CD4-positive, alpha-beta T cell treated with Interleukin-1 beta for 1 hour (primary cell): ENCODE measurements at places on chromosomes 3 and 15.

GRCh38 chr3:13166243-13167063 lies 93.2 kb upstream of the IQSEC1 start:
- no peak for DNase-seq

DNA sequence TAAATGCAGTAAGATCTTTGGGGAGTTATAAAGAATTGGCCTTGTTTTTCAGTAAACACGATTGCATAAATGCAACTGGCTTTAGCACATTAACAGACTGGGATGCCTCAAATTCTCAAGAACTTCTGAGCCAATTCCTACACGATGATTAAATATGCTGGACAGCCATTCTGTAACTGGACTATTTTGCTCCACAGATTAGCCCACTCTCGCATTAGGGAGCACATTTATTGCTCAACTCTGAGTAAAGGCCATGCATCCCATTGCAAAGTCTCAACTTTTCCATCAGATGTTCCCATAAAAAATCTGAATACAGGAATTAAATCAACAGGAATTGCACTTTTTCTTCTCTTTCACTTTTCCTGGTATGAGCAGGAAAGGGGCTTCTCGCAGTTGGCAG lies 66.7 kb upstream of the PRICKLE2 start:
- no peak for DNase-seq

- no peak for DNase-seq
Observed at GRCh38 chr3:21484057-21484827, 266.8 kb downstream of the ZNF385D start.

DNA sequence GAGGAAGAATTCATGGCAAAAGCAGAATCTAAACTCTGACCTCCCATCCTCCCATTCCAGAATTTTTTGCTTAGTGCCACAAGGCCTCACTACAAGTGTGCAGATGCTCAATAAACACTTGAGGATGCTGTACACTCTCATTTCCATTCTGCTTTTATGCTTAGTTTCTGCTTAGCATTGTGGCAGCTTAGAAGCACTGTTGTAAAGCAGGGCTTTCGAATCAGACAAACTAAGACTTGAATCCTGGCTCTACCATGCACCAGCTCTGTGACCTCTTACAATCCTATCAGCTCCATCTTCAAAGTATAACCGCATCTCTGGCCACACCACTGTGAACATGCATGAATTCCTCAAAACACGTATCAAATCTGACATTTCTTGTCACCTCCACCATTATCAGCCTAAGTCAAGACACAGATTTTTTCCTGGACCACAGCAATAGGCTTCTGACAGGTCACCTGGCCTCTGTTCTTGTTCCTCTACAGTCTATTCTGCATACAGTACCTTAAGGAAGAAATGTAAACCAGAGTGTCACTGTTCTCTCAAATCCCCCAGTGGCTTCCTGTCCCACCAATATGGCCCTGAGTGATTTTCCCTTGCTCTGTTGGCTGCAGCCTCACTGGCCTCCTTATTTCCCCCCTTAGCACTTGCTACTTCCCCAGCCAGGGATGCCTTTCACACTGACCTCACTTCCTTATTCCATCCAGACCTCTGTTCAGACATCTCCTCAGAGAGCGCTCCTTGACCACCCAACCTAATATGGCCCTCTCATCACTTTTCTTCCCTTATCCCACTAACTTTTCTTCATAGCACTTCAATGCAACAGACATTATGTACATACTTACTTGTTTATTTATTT lies 8.1 kb upstream of the PHC3 start:
- DNase-seq: no peak

DNA sequence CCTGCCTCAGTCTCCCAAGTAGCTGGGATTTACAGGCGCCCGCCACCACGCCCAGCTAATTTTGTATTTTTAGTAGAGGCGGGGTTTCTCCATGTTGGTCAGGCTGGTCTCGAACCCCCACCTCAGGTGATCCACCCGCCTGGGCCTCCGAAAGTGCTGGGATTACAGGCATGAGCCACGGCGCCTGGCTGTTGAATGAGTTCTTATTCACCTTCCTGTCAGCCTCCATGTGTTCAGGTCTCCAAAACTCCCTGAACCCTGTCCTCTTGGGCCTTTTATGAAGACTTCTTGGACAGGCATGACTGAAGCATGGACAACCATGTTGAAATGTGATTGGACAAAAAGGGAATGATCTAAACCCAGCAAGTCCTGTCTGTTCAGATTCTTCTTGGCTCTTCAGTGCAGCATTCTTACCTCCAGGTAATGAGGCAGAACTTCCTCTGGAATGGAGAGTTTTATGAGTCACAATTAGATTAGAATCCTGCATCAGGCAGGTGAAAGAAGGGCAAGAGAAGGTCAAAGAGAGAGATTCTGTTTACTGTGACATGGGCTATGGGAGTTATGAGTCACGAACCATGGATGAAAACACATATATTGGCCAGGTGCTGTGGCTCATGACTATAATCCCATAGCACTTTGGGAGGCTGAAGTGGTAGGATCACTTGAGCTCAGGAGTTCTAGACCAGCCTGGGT lies 23.1 kb upstream of the EIF4A2 start:
- DNase-seq: no peak
